CD4-positive, CD25-positive, alpha-beta regulatory T cell (primary cell): ENCODE measurements at places on chromosomes 1 and 21. TPM values are rescaled to one million over a fixed set of nuclear protein-coding genes. Genes with fewer than 3 reads are reported as not detected.

The PRKAA2 gene
- total RNA-seq: not detected

The FAM110D gene
- total RNA-seq: not detected

The MLLT11 gene
- 3.9 TPM for total RNA-seq

The GBP6 gene
- 0.47 TPM for total RNA-seq

The CRNN gene
- not detected for total RNA-seq

DNA sequence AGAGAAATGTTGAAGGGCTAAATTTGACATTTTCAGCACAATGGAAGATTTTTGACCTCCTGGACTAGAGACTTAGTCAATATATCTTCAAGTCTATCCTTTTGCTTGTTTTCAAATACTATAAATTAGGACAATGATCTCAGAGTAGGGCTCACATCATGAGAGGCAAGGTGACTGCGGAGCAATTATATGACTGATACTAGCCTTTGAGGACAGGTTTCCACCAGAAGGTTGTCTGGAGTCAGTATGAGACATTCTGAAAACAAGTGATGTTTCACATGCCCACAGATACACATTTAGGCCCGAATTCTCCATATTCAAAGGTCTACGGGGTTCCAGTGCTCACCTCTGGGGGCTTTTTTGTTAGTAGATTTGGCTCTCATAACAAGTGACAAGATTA, 142.3 kb upstream of the SAMSN1 start:
- H3K36me3 ChIP-seq: no peaks in the 10 kb centered on the region
- no peak overlapping the region for H3K4me3 ChIP-seq
- peaks cover 32% of the 10 kb centered on the region for H3K4me1 ChIP-seq
- no peaks in the 10 kb centered on the region for H3K27me3 ChIP-seq
- H3K27ac ChIP-seq: no peak overlapping the region

DNA sequence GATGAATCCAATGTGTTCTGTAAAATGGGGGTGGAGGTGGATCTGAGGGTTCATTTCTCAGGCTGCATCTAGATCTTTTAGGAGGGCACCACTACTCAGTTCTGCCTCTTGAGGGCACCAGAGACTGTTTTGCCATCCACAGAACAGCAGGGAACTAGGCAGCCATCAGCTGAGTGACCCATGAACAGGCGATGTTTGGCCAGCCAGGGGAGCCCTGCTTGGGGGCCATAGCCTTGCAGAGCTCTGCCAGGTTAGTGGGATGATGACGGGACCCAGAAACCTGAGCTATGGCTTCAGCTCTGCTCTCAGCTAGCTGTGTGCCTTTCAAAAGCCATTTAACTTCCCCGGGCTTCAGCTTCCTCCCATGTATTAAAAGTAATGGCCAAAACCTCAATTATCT, 13.4 kb upstream of the NOS1AP start:
- peak; percentile 42 for DNase-seq
- H3K36me3 ChIP-seq: no peaks in the 10 kb centered on the region
- no peak overlapping the region for H3K4me3 ChIP-seq
- peaks cover 12% of the 10 kb centered on the region for H3K27me3 ChIP-seq
- H3K27ac ChIP-seq: no peak overlapping the region

DNA sequence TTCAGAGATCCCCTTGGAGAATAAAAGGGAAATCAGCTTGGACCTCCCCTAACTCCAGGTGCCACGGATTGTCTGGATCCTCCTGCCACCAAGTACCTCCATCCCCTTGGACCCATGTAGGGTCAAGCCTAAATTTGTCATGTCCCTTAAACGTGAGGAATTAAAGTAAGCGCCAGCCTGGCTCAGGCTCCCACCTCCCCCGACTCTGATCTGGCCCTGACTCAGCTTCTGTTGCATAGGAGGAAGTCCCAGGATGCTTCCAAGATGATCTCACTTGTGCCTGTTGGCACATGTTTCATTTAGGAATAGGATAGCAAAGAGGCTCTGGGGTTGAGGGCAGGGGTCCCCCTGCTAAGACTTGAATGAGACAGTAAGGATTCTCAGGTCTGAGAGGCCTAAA, 231.9 kb upstream of the JUN start:
- no peak overlapping the region for H3K4me3 ChIP-seq
- H3K27me3 ChIP-seq: no peaks in the 10 kb centered on the region
- DNase-seq: no peak
- peaks cover 12% of the 10 kb centered on the region for H3K4me1 ChIP-seq
- no peaks in the 10 kb centered on the region for H3K36me3 ChIP-seq

- peaks cover 5% of the 10 kb centered on the region for H3K36me3 ChIP-seq
- peak overlapping the region; percentile 83 for H3K4me3 ChIP-seq
These were observed 2.0 kb downstream of the CHML start for GRCh38 chr1:241638099-241638682.

GRCh38 chr1:203149188-203149840, 21.8 kb downstream of the ADORA1 start:
- DNase-seq: no peak
- H3K27me3 ChIP-seq: no peaks in the 10 kb centered on the region
- no peaks in the 10 kb centered on the region for H3K36me3 ChIP-seq
- no peak overlapping the region for H3K27ac ChIP-seq
- no peaks in the 10 kb centered on the region for H3K4me1 ChIP-seq

DNA sequence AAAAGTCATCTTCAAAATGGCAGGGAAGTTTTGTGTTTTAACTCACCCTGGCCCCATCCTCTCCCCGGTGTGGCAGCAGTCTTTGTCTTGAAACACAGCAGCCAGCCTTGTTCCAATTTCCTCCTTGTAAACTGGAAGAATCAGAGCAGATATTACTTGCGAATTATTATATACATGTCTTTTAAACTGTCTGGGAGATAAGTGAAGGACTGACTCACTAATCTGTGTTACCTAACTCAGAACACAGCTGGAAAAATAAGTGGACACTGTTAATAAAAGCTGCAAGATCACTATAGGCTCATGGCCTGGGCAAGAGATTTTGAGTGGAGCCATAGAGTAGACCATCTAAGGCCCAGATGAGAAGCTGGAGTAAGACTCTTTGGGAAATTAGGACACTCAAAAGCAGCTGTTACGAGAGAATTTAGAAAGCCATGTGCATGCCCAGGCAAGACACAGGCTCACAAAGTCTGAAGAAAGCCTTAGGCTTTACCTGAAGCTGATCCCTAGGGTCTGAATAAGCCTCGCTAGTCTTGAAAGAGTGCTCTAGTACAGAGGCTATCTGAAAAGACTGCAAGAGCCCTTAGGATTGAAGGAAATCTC, 233.0 kb upstream of the RAB4A start:
- H3K36me3 ChIP-seq: no peaks in the 10 kb centered on the region
- peaks cover 18% of the 10 kb centered on the region for H3K27me3 ChIP-seq
- no peak overlapping the region for H3K27ac ChIP-seq
- no peak overlapping the region for H3K4me3 ChIP-seq
- H3K4me1 ChIP-seq: no peaks in the 10 kb centered on the region
- DNase-seq: no peak

GRCh38 chr1:234498448-234499118, 19.6 kb upstream of the TARBP1 start:
- H3K36me3 ChIP-seq: no peaks in the 10 kb centered on the region
- no peak for DNase-seq
- H3K4me1 ChIP-seq: peaks cover 4% of the 10 kb centered on the region
- no peak overlapping the region for H3K27ac ChIP-seq
- H3K4me3 ChIP-seq: no peak overlapping the region

DNA sequence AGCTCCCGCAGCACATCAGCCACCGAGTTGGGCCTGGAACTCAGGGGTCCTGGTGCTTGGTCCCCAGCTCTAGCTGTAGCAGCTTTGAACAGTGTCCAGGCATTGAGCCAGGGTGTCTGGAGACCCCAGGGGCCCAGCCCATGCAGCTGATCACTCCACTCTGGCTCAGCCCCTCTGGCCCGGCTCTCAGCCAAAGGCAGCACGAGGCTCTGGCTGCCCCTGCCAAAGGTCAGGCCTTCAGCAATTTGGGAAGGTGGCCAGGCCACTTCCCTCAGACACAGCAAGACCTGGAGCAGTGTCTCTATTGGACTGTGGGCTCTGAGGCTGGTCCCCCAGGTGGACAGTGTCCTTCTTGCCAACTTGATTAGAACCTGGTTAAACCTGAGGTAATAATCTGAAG, 34.4 kb upstream of the RNF19B start:
- H3K27me3 ChIP-seq: no peaks in the 10 kb centered on the region
- H3K4me3 ChIP-seq: no peak overlapping the region
- no peaks in the 10 kb centered on the region for H3K4me1 ChIP-seq
- no peak for DNase-seq
- H3K27ac ChIP-seq: no peak overlapping the region

DNA sequence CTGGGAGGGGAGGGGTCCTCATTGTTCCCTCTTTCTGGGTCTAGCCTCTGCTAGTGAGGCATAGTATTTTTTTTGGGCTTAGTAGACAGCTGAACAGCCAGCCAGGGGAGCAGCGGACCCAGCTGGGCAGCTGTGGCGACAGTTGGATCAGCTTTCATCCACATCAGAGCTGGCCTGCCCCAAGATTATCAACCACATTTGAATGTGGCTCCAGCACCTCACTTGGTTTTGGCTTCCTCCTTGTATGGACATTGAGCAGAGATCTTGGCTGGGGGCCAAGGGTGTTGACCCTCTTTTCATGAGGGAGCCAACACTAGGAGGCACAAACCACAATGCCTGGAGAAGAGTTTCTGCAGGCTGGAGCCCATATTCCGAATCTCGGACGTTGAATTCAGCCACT, 25.0 kb downstream of the WNT4 start:
- no peak overlapping the region for H3K27ac ChIP-seq
- no peaks in the 10 kb centered on the region for H3K4me1 ChIP-seq
- H3K27me3 ChIP-seq: no peaks in the 10 kb centered on the region
- no peak for DNase-seq
- H3K36me3 ChIP-seq: peaks cover 33% of the 10 kb centered on the region
